ENCODE measurements at places on chromosomes 1 and 21. TPM values are rescaled to one million over a fixed set of nuclear protein-coding genes. Genes with fewer than 3 reads are reported as not detected.

Gene AMY1B
- not detected for total RNA-seq

Gene PTPN22
- total RNA-seq: 0.74 TPM

Gene EXO1
- 71.4 TPM for total RNA-seq

Gene SHISAL2A
- not detected for total RNA-seq

Gene HLX
- total RNA-seq: 5.3 TPM

Gene FCAMR
- total RNA-seq: not detected

Gene LCE2A
- not detected for total RNA-seq

Gene VAMP3
- total RNA-seq: 138 TPM

Gene DCST1
- total RNA-seq: not detected

Gene IL6R
- 4.5 TPM for total RNA-seq

Gene GPA33
- total RNA-seq: 0.24 TPM

Gene ANKRD65
- total RNA-seq: not detected

Gene AMY1C
- total RNA-seq: not detected

Gene PIK3R3
- 9.2 TPM for total RNA-seq
